ENCODE measurements at places on chromosomes 2 and 18.

- DNase-seq: no peak
Measured at GRCh38 chr2:223725494-223725893, 111.9 kb downstream of the AP1S3 start.

DNA sequence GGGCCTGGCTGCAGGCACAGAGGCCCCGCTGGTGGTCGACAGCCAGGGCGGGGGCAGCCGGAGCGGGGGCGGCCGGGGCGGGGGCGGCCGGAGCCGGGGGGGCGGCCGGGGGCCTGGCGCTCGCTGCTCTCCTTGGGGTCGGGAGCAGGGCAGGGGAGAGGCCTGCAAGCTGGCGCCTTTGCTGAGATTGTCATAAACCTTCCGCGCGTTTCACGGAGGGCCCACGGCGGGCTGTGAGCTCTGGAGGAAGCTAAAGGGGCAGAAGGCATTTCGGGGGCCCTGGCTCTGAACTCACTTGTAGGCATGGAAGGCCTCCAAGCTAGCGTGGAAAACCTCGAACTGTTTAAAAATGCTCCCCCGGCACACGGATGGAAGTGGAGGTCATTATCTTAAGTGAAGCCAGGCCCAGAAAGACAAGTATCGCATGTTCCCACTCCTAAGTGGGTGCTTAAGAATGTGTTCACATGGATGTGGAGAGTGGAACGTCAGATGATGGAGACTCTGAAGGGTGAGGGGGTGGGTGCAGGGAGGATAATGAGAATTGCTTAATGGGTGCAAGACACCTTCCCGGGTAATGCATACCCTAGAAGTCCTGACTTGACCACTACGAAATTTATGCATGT, 629 bp downstream of the PRELID3A start:
- no peak for DNase-seq

- DNase-seq: no peak
Measured at GRCh38 chr2:132757002-132757589, 87.1 kb upstream of the LYPD1 start.

- no peak for DNase-seq
Measured at GRCh38 chr2:134365356-134365755, 111.5 kb downstream of the MGAT5 start.

DNA sequence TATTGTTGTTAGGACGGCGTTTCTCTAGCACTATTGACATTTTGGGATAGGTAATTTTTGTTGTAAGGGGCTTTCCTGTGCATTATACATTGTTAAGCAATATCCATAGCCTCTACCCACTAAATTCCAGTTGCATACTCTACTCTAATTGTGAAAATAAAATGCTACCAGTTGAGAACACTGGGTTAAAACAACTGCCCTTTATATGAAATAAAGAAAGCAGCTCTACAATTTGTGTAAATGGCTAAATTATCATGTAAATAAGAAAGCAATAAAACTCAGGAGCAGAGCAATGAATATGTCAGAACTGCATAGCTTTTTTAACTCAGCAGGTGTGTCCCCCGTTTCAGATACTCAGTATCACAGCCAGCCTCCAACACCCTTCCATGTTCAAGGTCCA, 812.7 kb upstream of the NRXN1 start:
- no peak for DNase-seq

- DNase-seq: no peak
Measured at GRCh38 chr2:147405651-147406050, 439.2 kb upstream of the ACVR2A start.

- no peak for DNase-seq
Measured at GRCh38 chr2:48377646-48378045, 152.3 kb upstream of the STON1 start.

DNA sequence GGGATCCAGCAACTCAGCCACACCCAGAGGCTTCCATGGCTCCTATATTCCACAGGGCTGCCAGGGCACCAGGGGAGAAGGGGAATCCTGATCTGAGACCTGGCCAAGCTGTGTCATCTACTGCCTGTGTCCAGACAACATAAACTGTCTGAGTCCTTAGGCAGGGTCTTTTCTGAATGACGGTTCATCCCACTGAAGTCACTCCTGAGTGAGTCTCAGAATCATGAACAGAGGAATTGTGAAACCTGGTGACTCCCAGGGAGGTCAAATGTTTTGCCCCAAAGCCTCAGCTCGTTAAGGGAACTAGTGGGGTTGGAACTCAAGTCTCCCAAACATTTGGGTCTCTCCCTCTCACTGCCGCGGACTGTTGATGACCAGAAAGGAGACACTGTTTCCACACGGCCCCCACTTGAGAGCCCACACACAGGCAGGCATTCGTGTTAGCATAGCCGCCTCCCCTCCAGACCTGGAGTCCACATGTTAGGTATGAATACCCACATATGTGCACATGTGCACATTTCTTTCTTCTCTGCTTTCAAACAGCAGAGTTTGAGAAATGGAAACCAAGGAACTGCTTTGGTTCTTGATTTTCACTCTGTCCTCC, 125.0 kb upstream of the MSH6 start:
- no peak for DNase-seq

DNA sequence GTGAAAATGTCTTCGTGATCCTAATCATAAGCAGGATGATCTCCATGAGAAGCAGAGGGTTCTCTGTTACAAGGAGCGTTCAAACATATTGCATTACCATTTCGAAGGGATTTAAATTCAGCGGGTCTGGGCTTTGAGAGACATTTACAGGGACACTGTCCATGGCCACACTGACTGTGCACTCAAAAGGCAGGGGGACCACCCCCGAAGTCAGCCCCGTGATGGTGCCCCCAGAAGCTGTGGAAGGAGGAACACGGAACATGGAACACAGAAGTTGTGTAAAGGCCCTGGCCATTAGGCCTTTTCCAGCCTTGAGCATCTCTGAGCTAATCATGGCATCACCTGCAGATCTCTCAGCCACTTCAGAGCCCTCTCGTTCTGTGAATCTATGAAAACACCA, 268.4 kb upstream of the MYT1L start:
- DNase-seq: no peak

- DNase-seq: no peak
Measured at GRCh38 chr2:174004905-174005605, 39.9 kb upstream of the SP3 start.

- no peak for DNase-seq
Measured at GRCh38 chr2:209523867-209524266, 100.0 kb downstream of the MAP2 start.

- no peak for DNase-seq
Measured at GRCh38 chr2:1601471-1602277, 142.6 kb downstream of the PXDN start.
